ENCODE measurements at places on chromosomes 7 and 10.

DNA sequence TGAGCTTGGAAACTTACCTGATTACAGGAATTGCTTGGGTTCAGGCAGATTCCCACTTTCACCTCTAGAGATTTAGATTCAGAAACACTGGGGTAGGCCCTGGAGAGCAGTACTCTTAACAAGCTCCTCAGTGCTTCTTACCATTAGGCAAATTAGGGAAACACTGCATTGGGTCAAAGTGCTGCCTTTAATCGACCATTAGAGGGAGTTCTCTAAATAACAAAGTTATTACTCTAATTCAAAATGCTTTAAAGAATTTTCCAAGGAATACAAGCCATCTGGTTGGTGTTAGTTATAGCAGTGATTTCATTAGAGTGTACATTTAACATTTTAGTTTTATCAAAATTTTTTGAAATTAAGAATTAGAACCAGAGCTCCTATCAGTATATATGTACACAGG lies 324.5 kb downstream of the GFRA1 start:
- DNase-seq, result no peak

- DNase-seq, result no peak
Observed at GRCh38 chr7:51243631-51244030, 73.0 kb downstream of the COBL start.

GRCh38 chr7:98448766-98449165 lies 47.9 kb upstream of the BAIAP2L1 start:
- DNase-seq, result no peak

DNA sequence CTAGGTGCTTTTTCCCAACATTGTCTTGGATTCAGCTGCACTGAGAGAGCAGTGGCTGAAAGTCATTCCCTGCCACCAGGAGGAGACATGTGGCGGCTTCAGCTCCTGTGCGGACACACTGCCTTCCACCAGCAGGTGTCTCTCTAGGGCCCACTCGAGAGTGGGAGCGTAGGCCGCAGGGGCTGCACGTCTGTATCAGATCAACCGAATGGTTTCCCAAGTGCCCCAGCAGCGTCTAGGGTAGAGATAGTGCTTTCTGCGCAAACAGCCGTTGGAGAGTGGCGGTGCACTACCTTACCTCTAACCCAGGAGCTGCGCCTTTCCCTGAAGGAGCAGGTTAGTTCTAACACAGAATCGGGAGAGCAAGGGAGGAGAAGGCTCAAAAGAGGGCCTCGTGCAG lies 31.7 kb downstream of the PAPOLB start:
- peak; percentile 79 for DNase-seq

GRCh38 chr10:11804336-11804735 lies 18.8 kb upstream of the PROSER2 start:
- DNase-seq, result no peak

DNA sequence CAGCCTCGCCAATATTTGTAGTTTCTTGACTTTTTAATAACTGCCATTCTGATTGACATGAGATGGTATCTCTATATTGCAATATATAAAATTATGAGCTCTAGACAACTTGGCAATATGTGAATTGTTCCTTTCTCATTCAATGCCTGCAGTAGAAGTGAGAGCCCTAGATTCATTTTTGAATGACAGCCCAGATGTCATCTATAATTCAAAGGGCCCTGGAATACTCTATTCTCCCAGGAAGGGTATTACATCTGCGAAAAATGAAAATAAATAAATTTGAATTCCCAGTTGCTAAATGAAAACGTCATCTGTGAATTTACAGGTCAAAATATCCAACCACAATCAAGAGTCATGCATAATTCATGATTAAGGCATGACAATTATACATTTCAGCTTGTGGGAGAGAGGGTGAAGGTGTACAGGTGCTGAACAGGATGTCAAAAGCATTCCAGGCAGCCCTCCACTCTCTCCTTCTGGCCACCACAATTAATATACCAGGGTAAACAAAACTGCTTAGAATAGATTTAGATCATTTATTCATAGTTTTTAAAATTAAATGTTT lies 1147.3 kb downstream of the XPNPEP1 start:
- DNase-seq, result no peak

- DNase-seq, result no peak
Observed at GRCh38 chr7:28629216-28629842, 217.0 kb downstream of the CREB5 start.

DNA sequence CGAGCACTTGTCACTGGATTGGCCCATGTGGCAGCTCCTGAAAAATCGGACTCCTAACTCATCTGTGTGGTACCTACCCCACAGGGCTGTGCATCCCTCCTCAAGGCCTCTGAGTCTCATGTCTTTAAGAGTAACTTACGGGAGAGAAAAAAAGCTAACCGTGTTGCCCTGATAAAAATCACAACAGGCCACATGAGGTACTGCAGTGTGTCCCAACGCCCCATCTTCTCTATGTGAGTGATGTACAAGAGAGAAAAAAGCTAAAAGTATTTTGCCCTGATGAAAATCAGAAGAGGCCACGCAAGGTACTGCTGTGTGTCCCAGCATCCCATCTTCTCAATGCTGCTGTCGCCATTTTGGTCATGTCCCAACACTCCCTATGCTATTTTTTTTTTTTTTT lies 41.2 kb upstream of the ADRB1 start:
- DNase-seq, result no peak

DNA sequence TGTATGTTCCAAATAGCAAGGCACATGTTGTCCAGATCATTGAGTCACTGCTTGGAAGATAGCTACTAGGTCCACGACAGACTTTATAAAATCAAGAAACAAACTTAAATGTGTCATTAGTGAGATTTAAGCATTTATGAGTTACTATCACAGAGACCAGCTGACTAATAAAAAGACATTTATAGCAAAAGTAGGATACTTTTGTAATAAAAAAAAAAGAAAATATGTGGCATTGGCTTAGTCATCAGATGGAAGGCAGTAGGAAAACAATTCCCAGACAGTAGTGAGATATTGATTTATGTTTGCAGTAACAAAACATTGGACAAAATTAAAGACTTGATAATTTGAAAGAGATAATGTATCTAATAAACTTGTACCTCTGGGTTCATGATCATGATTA lies 881.0 kb upstream of the LRRN3 start:
- no peak for DNase-seq

DNA sequence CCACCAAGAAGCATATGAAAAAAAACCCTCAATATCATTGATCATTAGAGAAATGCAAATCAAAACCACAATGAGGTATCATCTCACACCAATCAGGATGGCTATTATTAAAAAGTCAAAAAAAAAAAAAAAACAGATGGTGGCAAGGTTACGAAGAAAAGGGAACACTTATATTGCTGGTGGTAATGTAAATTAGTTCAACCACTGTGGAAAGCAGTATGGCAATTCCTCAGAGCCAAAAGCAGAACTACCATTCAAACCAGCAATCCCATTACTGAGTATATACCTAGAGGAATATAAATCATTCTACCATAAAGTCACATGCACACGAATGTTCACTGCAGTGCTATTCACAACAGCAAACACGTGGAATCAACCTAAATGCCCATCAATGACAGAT lies 46.0 kb downstream of the CNOT4 start:
- no peak for DNase-seq

DNA sequence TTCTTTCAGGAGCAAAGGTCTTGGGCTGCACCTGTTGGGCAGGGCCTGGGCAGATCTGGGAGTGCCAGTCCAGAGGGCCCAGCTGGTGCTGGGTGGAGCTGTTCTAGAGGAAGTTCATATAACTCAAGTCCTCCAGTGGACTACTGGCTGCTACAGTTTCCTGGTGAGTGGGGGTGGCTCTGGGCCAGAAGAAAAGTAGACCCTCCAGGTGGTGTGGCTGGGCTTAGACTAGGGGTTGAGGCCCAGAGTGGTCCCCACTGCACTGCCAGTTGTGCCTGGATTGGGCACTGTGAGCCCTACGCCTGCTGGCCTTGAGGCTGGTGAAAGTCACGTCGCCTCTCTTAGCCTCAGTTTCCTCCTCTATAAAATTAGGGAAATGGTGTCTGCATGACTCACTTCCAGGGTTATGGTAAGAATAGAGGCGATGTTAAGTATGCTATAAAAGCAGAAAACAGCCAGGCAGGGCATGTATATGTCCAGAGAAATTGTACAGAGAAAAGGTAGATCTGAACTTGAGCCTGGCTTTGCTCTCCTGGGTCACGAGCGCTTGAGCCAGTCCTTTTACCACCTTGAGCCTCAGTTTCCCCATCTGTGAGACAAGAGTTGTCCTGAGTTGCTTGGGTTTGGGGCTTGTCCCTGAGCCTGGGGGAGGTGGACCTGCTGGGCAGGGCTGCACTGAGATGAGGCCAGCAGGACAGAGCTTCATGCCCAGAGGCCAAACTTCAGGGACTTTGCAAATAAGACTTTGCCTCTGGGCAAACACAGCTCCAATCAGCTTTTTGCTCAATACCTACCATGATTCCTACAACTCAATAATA lies 3.8 kb upstream of the CLDN3 start:
- no peak for DNase-seq

DNA sequence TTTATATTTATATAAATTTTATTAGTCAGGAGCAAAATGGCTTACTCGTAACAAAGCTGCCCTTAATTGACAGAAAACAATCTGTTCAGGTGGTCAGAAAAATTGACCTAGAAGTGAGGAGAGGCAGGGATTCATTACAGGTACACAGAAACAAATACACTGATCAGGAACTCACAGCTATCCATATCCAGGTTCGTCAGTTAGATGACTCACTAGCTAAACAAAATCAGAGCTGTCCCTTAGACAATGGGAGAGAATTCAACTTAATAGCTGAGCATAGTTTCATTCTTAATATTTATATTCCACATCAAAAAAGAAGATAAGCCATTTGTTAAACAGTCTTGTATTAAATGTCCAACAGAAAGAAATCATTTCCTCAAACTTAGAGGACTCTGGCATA lies 41.7 kb downstream of the HYCC1 start:
- no peak for DNase-seq

GRCh38 chr7:140205600-140205999 lies 28.8 kb upstream of the KDM7A start:
- DNase-seq, result no peak

DNA sequence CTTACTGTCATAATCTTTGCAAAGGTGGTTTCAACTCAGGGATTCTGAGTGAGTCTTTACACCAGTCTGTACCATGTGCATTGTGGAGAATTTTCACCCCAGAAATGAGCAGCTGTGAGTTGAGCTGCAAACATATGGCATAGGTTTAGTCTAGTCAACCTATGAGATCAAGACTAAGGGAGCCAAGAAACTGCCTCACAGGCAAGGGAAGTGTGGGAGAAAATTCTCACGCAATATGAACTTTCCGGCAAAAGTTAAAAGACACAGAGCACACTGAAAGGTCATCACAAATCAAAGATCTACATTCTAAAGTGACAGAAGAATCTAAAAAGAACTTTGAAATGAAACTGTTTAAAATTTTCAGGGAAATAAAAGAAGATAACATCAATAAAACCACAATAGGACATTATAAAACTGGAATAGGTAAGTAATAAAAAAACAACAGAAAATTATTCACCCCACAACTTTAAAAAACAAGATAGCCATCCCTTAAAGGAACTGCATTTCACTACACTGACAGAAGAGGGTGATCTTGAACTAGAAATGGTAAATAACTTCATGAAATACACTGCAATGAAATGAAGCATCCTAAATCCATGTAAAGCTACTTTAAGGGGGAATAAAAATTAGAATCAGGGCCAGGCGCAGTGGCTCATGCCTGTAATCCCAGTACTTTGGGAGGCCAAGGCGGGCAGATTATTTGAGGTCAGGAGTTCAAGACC lies 63.5 kb downstream of the LGI1 start:
- DNase-seq, result no peak

DNA sequence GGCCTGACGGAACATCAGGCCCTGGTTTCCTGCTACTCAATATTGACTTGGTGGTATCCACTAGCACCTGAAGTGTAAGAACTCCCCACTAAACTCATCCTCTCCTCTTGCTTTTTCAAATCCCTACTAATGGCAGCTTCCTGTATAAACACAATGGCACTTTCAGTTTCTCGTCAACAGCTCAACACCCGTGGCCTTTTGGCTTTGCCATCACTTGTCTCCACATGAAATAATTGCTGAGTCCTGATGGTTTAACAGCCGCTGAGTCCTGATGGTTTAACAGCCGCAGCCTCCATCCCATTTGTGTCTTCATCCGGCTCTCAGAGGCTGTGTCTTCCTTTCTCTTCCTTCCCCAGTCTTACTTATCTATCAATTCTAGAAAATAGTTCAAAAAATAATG lies 261.4 kb upstream of the PITRM1 start:
- no peak for DNase-seq

- no peak for DNase-seq
Observed at GRCh38 chr10:44510379-44511115, 125.7 kb upstream of the CXCL12 start.

DNA sequence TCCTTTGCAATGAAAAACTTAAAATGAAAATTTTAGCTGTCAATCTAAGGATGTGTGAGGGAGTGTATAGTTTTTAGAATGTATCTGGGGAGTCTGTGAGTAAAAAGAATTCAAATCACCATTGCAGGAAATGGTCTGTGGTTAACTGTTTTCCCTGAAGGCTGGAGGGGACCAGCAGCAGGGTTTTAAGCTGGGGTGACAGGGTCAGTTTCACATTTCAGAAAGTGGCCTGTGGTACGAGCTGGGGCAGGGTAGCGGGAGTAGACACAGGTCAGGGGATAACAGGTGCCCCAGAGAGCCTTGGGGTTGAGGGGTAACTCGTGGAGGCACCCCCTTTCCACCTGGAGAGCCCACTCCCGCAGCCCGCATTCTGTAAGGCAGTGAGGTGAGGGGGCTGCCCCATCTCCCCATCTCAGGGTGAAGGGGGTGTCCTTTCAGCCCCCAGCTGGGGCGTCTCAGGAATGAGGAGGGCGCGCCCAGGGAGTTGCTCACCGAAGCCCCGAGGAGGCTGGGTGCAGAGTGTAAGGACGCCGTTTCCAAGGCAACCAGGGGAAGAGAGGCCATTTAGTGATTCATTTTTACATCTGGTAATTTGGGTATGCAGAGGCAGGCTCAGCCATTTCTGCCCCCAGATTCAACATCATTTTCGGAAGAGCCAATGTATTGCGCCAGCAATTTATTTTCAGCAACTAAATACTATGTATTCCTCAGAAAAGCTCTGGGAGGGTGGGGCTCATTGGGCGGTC lies 168.9 kb downstream of the SLIT1 start:
- peak; percentile 61 for DNase-seq

DNA sequence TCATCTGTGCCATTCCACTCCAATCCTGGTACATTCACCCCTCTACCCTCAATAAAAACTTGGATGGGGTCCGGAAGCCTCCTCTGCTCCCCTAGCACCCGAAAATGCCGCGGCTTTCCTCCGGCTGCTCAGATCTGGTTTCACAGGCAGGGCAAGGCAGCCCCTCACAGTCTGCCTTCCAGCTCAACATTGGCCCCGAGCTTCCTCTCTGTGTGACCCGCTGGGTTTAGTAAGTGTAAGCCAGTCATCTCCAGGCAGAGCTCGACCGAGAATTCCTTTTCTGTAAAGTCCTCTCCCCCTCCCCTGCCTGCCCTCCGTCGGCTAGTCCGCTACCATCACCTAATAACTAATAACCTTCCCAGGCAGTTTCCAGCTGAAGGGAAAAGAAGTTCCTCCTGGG lies 3.4 kb downstream of the INHBA start:
- DNase-seq, result no peak

All from activated effector memory CD4-positive, alpha-beta T cell treated with anti-CD3 and anti-CD28 coated beads, Interleukin-2, amount 50 U/mL, for 16 hours (primary cell).